Stimulated activated CD8-positive, alpha-beta memory T cell treated with anti-CD3 and anti-CD28 coated beads, Interleukin-4, amount 100 ng/mL, for 4 hours (primary cell): ENCODE measurements at places on chromosomes 2 and 18.

GRCh38 chr18:74204526-74205152 lies 56.3 kb downstream of the TIMM21 start:
- no peak for DNase-seq

DNA sequence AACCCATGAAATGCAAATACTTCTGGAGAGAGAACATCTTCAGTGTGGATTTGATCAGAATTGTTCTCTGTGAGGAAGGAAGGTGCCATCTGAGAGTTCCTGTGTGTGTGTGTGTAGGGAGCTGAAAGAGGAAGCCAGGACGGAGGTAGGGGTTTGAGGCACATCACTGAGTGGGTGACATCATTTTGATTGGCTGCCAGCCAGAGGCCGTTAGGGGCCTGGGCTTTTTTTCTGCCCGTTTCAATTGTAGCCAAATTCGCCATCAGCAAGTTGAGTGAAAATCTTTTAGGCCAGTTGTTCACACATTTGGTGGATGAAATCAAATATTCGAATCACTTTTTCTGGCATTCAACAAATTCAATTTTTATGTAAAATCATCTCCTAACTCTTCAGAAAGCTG lies 48.9 kb downstream of the TSN start:
- no peak for DNase-seq

DNA sequence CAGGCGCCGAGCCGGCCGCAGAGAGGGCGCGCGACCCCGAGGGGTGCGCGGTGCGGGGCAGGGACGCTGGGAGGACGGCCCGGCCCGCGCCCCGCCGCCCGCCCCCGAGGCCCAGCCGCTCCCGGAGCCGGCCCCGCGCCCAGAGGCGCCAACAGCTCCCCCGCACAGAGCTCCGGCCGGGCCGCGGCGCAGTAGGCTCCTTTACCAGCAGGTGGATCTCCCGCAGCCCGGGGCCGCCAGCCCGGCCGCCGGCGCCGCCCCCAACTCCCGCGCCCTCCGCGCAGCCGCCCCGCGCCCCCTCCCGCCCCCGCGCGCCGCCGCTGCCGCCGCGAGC lies 258 bp downstream of the MGAT4A start:
- no peak for DNase-seq

- no peak for DNase-seq
Measured at GRCh38 chr2:149357058-149357457, 26.7 kb downstream of the LYPD6 start.

DNA sequence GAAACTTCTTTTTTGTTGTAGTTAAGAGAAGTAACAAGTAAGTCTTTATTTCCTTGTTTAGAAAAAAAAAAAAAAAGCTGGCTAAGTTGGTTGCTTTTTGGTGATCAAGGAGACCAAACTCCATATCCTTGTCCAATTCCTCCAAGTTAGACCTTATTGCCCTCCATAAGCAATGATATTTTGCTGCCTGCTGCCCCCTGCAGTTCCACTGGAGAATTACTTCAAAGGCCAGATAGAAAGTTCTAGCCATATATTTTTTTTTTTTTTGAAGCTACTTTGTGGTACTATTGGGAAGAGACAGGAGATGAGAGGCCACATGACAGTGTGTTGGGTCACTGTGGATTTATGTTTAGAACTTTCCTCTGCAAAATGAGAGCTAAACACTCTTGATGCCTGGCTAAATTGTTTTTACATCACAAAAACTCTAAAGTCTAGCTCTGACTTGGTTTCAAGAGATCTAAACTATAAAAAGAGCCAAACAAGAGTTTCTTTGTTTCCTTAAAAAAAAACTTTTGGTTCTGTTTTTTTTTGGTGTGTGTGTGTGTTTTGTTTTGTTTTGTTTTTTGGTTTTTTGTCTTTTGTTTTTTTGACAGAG lies 80.7 kb upstream of the RASGRP3 start:
- DNase-seq, result no peak
